CD4-positive, alpha-beta T cell treated with Interferon alpha-2 for 1 hour (primary cell): ENCODE measurements at places on chromosomes 7 and 10.

GRCh38 chr7:2129323-2130095, 103.2 kb downstream of the MAD1L1 start:
- DNase-seq: no peak

GRCh38 chr10:7797582-7797981, 9.6 kb downstream of the ATP5F1C start:
- no peak for DNase-seq

- DNase-seq: no peak
Observed at GRCh38 chr10:68633281-68633680, 73.1 kb downstream of the TET1 start.

- no peak for DNase-seq
Observed at GRCh38 chr7:86889501-86889900, 170.0 kb downstream of the ELAPOR2 start.

GRCh38 chr10:29176845-29177832, 111.7 kb upstream of the LYZL1 start:
- no peak for DNase-seq

DNA sequence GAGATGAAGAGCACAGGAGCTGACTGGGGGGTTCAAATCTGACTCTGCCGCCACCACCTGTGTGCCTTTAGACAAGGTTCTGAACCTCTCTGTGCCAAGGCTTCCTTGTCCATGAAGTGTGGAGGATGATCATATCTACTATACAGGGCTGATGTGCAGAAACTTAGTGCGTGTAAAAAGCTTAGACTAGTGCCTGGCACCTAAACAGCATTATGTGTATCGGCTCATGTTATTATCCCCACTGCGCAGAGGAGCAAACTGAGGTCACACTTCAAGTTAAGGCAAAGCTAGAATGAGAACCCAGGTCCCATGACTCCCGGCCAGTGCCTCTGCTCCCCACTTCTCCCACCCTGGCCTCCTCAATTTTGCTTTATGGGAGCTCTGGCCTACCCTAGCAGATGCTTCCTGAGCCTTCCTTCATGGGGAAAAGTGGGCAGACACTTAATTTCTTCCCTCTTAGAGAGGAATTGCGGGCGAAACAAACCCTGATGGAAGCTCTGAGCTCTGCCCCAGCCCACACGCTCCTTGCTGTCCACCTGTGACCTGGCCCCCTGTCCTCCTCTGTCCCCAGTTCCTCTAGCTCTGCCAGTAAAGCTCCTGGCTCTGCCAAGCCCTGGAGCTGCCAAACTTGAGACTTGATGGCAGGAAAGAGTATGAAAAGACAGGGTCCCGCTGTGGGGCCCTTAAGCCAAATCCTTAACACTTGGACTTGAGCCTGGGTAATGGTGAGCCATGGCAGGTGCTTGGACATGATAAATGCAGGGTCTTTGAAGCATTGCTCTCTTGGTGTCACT, 71.0 kb downstream of the CDH23 start:
- no peak for DNase-seq

DNA sequence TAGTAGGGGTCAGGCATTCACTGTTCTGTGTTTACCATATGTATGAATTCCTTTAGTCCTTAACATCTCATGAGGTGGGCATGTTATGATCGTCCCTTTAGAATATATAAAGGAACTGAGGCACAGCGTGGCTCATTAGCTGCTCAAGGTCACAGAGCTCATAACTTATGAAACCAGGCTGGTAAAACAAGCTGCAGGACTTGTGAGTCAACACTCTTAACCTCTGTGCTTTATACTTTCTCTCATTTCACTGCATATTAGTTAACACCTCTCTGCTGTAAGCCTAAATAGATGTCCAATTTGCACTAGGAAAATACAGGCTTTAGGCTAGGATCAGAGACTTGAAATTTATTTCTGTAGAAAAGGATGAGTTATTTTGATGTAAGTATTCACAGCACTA, 180.3 kb upstream of the HDAC9 start:
- no peak for DNase-seq

- no peak for DNase-seq
Observed at GRCh38 chr10:10803278-10803677, 214.4 kb upstream of the CELF2 start.

DNA sequence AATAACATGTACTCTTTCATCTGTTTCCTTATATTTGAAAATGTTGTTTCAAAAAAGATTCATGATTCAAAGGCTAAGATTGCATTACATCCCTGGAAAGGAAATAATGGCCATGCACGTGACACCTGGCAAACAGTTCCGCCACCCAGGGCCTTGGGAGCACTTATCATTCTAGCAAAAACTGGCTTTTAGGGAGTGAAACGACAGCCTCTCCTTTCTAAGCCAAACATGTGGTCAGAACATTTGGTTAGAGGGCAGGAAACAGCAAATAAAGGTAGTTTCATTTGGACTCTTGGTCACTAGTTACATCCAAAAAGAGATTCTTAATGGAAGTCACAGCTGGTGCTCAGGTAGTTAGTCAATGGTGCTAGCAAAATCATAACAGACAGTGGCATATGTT, 83.5 kb downstream of the FAS start:
- no peak for DNase-seq

DNA sequence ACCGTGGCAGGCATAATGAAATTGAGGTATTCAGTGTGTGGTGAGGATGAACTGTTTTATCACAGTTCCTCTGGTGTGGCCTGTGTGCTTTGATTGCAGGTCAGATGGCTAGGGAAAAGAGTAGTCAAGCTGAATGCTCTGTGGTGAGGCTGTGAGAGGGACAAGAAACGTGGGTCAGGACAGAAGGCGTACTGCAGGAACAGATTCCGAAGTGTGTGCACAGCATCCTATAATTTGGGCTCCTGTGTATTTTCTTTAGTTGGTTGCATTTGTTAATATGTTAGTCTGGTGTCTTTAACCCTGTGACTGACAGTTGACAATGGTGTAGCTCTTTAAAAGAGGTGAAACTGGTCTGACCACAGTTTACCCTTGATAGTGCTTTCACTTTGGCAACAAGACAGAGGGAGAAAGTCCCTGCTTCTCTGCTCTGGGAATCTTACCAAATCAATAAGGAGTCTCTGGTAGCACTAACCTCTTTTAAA, 76.5 kb downstream of the AUTS2 start:
- no peak for DNase-seq

DNA sequence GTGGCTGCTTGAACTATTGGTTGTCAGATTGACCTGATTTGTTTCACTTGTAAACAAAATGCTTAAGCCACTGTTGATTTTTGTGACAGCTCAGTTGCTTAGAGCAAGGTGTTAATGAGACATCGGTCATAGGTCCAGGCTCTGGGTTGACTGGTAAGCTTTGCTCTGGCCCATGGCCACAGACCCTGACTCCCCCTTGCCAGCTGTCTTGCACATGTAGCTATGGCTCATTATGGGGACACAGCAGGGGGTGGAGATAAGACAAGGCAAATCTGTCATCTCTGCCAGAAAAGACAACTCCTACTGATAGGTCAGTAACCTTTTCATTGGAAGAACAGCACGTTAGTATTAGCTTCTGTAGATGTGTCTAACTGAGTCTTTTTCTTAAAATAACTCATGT, 95.3 kb downstream of the KAT6B start:
- no peak for DNase-seq

- no peak for DNase-seq
Observed at GRCh38 chr7:128406314-128407232, 3.2 kb downstream of the IMPDH1 start.

DNA sequence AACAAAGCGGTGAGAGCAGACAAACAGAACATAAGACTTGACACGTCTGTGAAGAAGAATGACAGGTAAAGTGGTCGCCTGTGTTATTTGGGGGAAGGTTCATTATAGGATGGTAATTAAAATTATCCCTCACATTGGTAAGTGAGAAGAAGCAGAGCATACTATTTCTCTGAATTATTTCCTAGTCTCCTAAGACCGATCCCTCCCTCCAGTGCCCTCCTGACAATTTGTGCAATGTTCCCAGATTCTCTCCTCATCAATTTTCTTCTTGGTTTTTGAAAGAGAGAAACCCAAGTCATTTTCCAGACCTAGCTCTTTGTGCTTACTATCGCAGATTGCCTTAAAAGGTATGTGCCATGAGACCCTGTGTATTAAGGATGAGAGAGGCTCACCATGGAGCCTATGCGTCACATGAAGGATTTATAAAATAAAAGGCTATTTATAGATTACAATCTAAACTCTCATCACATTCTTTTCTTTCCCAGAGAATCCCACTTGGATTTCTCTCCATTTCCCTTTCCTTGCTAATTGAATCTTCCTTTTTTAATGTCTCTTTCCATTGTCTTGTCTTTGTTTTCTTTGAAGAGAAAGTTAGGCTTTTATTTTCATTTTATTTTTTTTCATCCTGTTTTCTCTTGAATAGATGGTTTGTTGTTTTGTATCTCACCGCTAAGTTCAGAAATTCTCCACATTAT, 112.0 kb downstream of the PPP1R3A start:
- DNase-seq: no peak

DNA sequence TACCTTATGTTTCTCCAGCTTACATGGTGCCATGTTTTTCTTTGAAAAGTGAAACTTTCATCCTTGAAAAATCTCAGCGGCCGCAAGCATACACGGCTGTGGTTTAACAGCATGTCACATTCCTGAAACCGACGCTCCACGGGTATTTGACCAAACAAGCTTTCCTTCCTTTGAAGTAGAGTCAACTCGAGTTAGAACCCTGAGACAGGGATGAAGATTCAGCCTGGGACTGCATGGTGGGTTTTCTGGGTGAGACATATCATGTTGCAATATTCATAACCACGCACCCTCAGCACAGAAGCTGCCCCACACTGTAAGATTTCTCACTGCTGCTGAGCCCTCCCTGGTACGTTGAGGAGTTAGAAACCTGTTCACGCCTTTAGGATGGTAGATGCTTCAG, 8.1 kb downstream of the CYP26A1 start:
- DNase-seq: no peak
